ENCODE measurements at places on chromosomes 11 and 22.

- peak; percentile 90 for DNase-seq
Measured at GRCh38 chr11:112961146-112961668, at the start of gene NCAM1. NCAM1 (plus strand) TSS chr11:112961420.

DNA sequence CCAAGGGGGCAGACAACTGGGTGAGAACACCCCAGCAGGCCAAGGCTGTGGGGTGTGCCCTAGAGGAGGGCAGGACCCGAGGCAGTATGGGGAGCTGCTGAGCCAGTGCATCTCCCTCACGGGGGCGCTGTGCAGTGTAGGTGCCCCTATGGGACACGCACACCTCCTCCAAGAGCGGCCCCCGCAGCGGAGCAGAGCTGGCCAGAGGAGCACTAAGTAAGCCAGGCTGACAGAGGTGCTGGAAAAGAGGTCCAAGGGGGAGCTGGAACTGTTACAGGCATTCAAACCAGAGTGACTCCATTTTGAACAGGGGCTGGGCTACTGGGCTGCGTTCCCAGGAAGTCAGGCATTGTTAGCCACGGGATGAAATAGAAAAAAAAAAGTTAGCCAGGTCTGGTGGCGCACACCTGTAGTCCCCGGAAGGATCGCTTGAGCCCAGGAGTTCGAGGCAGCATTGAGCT is 41.8 kb downstream of the TST start:
- no peak for DNase-seq

GRCh38 chr22:30843245-30843644 is 125.3 kb downstream of the MORC2 start:
- DNase-seq = no peak

DNA sequence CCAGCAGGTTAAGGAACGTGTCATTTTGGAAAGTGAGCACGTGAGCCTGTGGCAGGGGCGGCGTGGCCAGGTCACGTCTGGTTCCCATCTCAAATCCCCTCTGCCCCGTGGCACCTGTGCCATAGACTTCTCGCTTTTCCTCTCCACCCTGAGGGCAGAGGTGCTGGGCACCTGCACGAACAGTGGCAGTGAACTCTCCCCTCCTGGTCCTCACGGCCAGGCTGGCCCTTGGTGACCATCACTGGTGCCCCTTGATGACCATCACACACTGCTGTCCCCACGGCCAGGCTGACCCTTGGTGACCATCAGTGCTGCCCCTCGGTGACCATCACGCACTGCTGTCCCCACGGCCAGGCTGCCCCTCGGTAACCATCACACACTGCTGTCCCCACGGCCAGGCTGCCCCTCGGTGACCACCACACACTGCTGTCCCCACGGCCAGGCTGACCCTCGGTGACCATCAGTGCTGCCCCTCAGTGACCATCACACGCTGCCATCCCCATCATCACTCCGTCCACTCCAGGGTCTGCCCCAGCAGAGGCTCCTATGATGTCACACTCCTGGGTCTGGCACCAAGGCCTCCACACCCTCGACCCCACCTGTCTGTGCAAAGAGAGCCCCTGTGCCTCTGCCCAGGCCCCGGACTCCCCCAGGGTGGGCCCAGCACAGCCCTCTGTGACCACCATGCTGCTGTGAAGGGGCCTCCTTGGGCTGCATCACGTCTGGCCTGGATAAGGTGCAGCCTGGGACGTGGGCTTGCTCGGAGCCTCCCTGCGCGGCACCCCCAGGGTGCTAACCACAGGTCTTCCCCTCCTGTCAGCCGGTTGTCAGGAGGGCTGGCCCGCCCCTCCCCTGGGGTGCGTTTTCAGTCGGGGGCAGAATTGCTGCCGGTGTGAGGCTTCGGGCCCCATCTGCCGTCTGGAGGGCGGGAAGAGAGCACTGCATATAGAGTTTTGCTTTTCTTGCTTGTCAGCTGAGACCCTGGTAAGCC is 738.6 kb downstream of the BRD1 start:
- no peak for DNase-seq

DNA sequence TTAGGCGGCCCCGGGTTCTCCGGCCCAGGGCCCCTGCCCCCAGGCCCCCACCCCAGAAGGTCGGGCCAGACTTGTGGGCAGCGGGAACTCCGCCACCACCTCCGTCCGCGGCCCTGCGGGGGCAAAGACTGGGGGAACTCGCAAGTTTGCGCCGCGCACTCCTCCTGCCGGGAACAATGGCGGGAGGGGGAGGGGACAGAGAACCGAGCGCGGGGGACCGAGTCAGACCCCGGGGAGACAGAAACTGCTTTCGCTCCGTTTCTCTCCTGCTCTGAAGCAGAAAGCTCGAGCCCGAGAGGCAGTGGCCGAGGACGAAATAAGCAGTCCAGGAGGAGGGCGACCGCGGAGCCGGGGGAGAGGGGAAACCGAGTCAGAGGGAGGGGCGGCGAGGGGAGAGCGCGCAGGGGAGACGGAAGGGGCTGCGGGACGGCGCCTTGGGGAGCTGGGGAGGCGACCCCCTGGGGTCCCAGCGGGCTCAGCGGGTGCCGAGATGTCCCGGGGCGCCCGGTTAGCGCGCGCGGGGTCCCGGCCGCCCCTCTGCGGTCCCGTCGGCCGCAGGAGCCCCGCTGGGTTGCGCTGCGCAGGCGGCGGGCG is 555 bp downstream of the TP53I11 start:
- DNase-seq = no peak

- peak; percentile 51 for DNase-seq
Measured at GRCh38 chr11:518463-519202, 11.6 kb upstream of the RNH1 start.

GRCh38 chr11:41861838-41862237 is 402.4 kb upstream of the LRRC4C start:
- DNase-seq = no peak

GRCh38 chr11:64842366-64842759 is 2.1 kb downstream of the CDC42BPG start:
- no peak for DNase-seq

DNA sequence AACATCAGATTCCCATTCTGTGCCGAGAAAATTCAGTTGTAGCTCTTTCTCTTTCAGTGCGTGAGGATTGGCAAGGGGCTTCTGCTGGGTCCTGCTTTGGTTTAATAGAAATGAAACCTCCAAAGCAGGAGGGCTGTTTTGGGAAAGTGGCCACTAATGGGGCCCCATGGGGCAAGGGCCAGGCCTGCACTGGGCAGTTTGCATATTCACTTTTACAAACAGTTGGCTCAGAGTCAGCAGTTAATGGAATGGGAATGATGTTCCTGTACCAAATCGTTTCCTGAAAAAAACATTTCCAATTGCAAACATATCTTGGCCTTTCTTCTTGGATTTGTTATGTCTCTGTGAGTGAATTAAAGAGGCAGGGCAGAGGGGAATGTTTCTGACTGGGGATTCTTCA is 92.1 kb downstream of the PARVA start:
- no peak for DNase-seq

- DNase-seq = no peak
Measured at GRCh38 chr11:90176069-90176468, 41.6 kb downstream of the NAALAD2 start.

DNA sequence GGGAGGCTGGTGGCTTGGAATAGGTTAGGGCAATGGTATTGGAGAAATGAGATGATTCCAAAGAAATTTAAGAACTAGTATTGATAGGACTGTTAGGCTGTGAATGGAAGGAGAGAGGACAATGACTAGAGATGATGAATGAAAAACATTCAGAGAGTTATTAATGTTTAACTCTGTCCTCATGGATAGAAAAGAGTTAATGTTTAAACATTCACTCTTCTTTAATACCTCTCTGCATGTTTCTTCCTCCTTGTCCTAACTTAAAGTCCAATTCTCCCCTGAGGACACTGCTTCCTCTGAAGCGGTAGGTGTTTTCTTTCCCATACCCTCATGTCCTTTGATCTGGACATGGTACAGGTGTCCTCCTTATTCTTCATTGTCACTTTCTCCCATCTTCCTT is 13.4 kb downstream of the CHEK1 start:
- no peak for DNase-seq

DNA sequence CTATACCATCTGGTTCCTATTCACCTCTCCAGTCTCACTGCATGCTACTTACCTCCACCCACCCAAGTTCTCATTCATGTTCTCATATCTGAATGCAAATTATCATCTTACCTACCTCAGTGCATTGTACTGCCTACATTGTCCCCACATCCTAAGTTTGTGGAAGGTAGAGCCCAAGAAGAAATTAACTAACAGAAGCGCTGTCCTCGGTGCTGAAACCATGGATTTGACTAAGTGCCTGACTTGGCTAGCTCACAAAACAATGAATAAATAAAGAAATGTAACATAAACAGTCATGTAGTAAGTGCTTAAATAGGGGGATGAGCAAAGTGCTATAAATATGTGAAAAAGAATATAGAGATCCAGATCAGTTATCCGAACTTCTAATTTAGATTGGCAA is 63.2 kb downstream of the GRIA4 start:
- no peak for DNase-seq

- no peak for DNase-seq
Measured at GRCh38 chr11:104370478-104370877, 206.5 kb upstream of the PDGFD start.
